Activated T-cell treated with anti-CD3 and anti-CD28 coated beads, Interleukin-2, amount 50 U/mL, for 48 hours (primary cell): ENCODE measurements at places on chromosomes 6 and 20.

GRCh38 chr6:6930223-6930880 is 177.4 kb upstream of the RREB1 start:
- no peak for DNase-seq

DNA sequence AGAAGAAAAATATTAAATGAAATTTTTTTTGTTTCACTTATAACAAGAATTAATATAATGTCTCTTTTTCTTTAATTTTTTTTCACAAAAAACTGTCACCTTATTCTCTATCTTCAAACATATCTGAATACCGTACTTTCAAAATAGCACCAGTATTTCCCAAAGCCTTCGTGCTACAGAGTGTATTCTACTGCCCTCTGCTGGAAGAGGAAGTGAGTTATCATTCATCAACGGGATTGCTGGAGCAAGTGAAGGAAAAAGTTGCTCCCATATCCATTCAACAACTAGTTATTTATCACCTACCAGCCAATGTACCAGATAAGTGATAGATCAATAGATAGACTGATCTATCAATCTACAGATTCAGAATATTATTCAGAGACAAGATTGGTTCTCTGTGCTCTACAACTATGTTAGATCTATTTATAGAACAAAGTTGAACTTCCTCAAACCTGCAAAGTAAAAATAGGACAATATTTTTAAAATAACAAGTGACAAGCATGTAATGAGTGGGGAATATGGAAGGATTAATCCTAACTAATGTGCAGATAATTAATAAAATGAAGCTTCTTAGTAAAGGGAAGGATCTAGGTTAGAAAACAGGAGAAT is 26.7 kb upstream of the TFAP2B start:
- no peak for DNase-seq

GRCh38 chr20:33279261-33279910 is 3.6 kb upstream of the BPIFB1 start:
- no peak for DNase-seq

GRCh38 chr6:53922539-53922981 is 127.8 kb downstream of the LRRC1 start:
- no peak for DNase-seq

DNA sequence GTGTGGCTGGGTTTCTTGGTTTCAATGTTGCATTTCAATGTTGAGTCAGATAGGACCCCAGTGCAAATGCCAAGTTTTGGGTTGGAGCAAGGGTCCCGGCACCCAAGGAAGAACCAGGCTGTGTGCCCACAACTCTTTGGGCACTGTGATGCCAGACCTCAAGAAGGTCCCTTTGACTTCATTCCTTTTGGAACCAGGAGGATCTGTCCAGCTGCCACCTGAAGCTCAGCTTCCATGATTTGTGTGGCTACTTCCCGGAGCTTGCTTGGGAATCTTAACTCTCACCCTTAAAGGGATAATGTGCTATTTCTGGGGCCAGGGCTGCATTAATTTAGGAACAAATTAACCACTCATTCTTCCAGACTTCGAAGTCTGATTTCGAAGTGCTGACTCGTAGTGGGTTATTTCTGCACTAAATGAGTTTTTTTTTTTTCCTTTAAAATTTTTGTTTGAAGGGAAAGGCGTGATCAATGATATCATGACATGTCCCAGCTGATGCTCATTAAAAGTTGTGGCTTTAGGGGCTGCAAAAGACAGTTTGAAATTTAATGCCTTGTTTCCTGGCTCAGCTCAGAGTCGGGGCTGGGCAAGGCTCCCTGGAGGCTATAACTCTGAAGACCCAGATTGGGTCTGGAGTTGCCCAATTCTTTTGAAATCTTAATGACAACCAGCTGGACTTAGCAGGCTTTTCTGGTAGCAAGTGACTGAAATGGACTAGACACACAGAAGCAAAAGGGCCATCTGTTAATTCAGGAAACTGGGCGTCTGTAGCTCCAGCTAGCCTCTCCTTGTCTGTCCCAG is 24.0 kb upstream of the PHACTR3 start:
- DNase-seq, result no peak

GRCh38 chr6:137798846-137799245 is 68.2 kb upstream of the TNFAIP3 start:
- DNase-seq, result no peak

GRCh38 chr6:31610968-31611367 is 4.1 kb upstream of the AIF1 start:
- no peak for DNase-seq

DNA sequence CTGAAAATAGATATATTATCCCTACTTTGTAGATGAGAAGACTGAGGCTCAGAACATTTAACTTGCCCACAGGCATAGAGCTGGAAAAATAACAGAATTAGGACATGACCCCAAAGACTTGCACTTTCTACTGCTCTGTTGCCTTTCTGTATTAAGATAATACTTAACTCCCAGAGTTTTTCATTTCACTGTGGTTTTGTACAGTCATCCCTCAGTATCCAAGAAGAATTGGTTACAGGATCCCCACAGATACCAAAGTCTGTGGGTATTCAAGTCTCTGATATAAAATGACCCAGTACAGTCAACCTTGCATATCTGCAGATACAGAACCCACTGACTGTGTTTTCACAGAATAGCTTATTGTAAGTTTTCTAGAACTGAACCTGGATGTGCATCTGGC is 16.8 kb downstream of the MRS2 start:
- DNase-seq, result no peak

DNA sequence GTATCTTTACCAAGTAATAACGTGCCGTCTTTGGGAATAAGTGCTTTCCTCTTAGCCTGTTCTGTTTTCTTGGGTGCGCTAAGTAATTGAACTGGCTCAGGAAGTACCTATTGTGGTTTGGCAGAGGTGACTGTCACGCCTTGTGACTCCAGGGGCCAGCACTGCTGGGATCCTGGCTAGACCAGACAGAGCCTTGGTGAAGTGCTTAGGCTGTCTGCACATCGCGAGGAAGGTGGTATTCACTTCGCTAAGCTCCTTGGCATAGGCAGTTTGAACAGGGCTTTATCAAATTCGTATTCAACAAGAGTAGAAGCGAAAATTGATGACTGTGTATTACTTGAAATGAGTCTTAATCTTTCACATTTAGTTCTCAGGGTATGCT is 17.6 kb downstream of the PRDM1 start:
- no peak for DNase-seq

GRCh38 chr6:31386099-31386498 is 17.3 kb upstream of the MICA start:
- no peak for DNase-seq

- no peak for DNase-seq
These were observed 39.8 kb upstream of the CST7 start for GRCh38 chr20:24909086-24909780.

GRCh38 chr6:103107985-103108384 is 1714.5 kb downstream of the GRIK2 start:
- no peak for DNase-seq

DNA sequence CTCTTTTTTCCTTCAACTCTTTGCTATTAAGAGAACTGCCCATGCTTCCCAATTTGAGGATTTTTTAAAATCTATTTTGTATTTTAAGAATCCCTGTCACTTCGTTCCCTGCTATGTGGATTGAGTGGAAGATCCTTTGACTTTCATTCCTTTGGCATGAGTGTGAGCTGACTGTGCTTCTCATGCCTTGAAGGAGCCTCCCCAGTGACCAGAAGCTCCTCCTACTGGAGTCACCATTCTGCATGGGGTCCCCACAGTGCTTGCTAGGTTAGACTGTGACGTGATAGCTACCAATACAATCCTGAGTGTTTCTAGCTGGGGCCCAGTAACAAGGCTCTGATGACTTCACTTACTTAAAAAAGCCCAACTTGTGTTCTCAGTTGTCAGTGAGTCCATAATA is 104.4 kb upstream of the LAMP5 start:
- DNase-seq, result no peak

- no peak for DNase-seq
These were observed 4.1 kb downstream of the PAQR8 start for GRCh38 chr6:52365866-52366540.

- no peak for DNase-seq
These were observed 125.8 kb upstream of the NXT1 start for GRCh38 chr20:23224806-23225205.

- DNase-seq, result no peak
These were observed 83.4 kb downstream of the TSHZ2 start for GRCh38 chr20:53055367-53056067.

- DNase-seq, result no peak
These were observed 45.1 kb downstream of the KIAA0319 start for GRCh38 chr6:24600903-24601302.

- no peak for DNase-seq
These were observed 23.7 kb downstream of the TOMM34 start for GRCh38 chr20:44936510-44936909.

GRCh38 chr20:40464731-40465208 is 224.3 kb downstream of the MAFB start:
- DNase-seq, result no peak

DNA sequence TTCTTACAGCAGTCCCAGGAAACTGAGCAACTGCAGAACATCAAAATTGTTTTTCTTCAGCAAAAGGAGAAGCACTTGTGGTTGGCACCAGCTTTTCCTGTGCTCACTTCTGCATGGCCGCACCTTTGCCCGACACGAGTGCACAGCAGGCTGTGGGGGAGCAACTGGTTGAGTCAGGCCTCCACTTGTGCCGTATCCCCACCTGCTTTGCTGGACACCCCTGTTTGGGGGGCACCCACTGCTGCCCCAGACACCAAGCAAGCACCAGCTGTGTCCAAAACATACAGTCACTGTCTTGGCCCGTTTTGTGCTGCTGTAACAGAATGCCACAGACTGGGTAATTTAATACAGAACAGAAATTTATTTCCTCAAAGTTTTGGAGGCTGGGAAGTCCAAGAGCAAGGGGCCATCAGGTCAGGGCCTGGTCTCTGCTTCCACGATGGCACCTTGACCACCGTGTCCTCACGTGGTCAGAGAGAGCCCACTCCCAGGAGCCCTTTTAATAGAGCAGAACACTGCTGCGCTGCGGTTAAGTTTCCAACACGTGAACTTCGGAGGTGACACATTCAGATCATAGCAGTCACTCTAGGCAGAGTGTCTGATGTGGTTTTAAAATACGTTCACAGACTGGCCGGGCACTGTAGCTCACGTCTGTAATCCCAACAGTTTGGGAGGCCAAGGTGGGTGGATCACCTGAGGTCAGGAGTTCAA is 8.7 kb upstream of the GMEB2 start:
- peak; percentile 75 for DNase-seq

- DNase-seq, result no peak
These were observed 427.4 kb upstream of the JAG1 start for GRCh38 chr20:11101243-11101642.

DNA sequence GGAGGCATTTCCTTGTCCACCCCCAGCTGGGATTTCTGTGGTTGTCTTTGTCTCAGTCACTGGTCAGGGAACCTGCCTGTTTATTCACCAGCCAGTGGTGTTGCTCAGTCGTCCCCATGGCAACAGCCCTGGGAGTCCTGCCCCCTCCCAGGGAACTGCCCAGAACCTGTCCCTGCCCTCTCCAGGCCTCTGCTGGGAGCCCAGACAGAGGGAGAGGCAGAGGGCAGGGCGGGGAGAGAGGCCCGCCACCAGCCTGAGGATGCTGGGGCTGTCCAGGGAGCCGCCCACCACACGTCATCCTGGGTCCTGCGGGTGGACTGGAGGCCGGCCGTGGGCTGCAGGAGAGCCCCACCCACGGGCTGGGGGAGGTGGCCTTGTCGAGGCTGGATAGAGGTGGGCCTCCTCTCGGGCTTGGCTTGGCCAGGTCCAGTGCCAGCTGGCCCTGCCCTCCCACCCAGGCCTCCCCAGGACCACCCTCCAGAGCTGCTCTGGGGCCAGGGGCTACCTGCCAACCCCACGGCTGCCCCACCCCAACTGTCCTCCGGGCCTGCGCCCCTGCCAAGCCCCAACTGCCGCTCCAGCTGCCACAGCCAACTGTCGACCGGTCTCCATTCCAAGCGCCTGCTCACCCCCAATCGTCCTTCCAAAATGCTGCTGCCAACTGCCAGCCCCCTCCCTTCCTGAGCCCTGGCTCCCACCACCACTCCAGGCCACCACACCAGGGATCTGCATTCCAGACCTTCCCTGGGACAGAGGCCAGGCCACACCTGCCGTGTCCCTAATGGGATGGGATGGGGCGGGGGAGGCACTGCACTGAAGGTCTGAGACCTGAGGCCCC is 4.2 kb upstream of the ZBTB46 start:
- no peak for DNase-seq

- no peak for DNase-seq
These were observed 88.9 kb upstream of the NT5E start for GRCh38 chr6:85360794-85361642.

GRCh38 chr6:22254886-22255285 is 42.0 kb downstream of the PRL start:
- DNase-seq, result no peak

GRCh38 chr6:45001663-45002062 is 326.5 kb upstream of the RUNX2 start:
- no peak for DNase-seq

DNA sequence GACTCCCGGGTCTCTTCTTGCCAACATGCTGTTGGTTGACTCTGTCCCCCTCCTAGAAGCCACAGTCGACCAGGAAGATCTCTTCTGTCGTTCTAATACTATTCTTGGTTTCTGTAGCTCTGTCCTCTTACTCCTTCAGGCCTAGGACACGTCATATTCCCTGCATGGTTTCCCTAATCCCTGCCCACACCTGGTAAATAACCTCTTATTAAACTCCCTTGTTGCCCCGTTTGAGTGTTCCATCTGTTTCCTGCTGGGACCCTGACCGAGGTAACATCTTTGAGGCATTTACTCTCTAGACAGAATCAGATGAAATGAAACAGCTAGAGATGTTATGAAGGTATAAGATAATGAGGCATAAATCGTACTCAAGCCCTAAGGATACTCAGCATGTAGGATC is 68.1 kb downstream of the PLCB4 start:
- no peak for DNase-seq

GRCh38 chr6:41715795-41716515 is 19.5 kb downstream of the TFEB start:
- DNase-seq, result no peak

DNA sequence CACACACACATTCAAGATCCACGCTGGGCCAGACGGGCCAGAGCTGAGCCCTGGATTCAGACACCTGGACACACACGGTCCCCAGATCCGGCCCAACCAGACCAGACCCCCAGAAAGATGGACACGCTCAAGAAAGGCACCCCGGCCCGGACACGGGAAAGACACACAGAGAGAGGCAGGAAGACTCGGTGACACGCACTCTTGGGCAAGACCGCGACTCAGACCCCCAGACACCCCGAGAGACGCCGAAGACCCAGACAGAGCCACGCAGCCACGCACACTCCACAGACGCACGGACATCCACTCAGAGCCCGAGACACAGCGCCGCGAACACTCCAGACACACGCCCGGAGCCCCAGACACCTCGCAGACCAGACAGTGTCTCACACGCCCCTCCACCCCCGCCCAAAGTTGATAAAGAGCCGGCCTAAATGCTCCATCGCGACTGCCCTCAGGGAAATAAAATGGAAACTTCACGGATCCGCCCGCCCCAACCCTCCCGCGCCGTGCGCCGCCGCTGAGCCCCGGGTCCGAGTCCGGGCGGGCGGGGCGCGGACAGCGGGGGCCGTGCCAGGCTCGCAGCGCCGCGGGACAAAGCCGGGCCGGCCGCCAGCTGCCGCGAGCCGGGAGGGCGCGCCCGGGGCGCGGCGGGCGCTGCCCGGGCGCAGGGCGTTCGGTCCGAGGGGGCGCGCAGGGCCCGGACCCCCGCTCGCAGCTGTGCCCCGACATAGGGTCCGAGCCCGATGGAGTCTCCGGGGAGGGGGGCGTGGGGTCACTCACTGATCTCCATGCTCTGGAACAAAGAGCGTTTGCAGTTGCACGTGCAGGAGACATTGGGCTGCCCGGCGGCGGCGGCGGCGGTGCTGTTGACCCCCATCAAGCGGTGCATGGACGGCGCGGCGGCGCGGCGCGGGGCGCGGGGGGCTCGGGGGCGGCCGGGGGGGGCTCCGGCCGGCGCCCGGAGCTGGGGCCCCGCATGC is 831 bp downstream of the PMEPA1 start:
- DNase-seq, result peak; percentile 34
